Dorsolateral prefrontal cortex (tissue), 122 donors: ENCODE measurements at places on chromosomes 16 and 17. TPM values are rescaled to one million over a fixed set of nuclear protein-coding genes. Genes with fewer than 3 reads are reported as not detected.

PIK3R6 gene
- 1.1 TPM for total RNA-seq

OR1A1 gene
- total RNA-seq, result not detected

NME2 gene
- total RNA-seq, result 159 TPM

SEZ6L2 gene
- 115 TPM for total RNA-seq

GRCh38 chr17:68319410-68320162, 28.3 kb downstream of the ARSG start:
- DNase-seq, result no peak

- DNase-seq, result no peak
Observed at GRCh38 chr17:44033861-44034408, 19.2 kb upstream of the TMEM101 start.

DNA sequence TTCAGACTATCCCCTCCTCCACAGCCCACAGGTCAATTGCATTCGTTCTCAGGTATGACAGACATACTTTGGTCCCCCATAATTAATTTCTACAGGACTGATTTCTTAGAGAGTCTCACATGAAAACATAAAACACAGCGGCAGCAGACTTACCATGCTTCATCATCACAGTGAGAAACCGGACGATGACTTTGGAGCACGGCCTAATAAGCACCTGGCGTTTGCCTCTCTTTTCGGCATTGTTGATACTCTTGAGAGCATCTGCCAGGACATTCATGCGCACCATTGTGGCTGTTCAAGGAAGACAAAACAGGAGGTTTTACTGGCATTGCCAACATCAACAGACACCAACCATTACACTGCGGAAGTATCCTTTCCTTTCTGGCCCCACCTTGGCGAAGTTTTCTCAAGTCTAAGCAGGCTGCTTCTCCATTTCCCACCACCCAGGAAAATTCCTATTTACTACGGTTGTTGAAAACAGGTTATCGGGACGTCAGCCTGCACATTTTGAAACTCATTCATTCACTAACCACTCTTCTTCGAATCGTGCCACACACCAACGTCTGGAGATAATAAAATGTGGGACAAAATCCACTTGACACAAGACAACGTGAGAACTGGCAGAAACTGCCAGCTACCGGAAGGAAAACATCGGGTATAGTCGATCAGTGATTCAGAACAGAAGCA, 1.2 kb downstream of the RPS15A start:
- no peak for DNase-seq
